ENCODE measurements at places on chromosomes 7 and 10.

DNA sequence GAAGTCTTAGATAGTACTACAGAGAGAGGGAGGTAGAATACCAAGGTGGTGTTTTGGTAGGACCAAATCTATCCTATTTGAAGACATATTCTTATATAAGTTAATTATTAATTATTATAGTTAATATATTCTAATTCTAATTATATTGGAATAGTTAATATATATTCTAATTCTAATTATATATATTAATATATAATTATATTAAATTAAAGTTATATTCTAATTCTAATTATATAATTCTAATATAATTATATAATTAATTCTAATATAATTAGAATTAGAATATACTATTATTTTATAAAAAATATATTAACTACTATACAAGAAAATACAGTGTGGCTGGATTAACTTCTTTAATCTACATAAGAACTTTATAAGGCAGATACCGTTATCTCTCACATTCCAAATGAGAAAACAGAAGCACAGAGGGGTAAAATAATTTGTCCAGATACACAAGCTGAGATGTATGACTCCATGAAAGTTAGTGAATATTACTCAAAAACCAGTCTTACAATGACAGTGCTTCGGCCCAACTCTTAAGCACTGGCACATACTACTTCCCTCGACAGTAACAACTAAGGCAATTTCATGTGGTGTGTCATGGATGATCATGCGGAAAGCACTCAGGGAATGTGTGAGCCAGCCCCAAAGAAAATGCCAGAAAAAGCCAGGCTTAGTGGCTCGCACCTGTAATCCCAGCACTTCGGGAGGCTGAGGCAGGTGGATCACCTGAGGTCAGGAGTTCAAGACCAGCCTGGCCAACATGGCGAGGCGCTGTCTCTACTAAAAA, 42.6 kb downstream of the TYW1B start:
- peak; percentile 8 for DNase-seq

DNA sequence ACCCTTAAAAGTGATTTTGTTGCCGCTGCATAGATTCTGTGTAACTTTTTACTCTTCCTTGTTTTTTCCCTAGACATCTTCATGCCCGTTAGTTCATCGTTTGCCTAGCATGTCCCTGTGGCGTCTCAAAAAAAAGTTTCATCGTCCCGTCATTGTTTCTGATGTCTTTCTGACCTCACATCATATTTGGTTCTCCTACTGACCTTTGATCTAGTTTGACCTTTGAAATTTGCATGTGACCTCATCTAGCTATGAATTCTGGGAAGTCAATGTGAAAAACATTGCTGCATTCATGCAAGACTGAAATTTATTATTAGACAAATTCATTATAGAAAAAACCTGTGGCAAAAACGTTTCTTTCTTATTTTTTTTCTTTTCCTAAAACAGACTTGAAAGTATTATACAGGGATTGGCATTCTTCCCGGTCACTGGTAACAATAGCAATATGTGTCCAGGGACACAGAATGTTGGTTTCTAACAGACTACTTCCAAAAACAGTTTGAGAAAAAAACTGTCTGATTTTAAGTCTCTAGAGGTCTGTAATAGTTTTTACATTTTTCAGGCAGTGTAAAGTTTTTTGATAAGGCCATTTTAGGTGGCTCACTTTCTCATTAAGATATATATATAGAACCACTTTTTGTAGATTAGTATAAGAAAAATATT, 280.9 kb downstream of the USP6NL start:
- DNase-seq = no peak

GRCh38 chr7:107147464-107148393, 21.1 kb upstream of the HBP1 start:
- no peak for DNase-seq

GRCh38 chr10:123044391-123044790, 35.6 kb downstream of the ACADSB start:
- DNase-seq = no peak

DNA sequence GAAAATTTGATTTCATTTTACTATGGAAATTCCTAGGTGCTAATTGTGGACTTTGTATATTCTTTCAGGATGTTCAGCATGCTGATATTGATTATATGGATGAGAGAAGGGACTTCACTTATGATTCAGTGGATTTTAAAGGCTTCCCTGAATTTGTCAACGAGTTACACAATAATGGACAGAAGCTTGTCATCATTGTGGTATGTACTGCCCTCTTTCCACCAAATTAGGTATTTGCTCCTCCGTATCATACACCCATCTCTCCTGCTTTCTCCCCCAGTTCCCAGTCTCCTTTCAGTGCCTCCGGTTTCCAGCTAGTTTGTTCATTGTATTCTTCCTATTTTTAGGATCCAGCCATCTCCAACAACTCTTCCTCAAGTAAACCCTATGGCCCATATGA, 34.6 kb downstream of the MGAM start:
- peak; percentile 17 for DNase-seq
